Hindlimb muscle (tissue), 1 donor: ENCODE measurements at places on chromosomes 2 and 18.

DNA sequence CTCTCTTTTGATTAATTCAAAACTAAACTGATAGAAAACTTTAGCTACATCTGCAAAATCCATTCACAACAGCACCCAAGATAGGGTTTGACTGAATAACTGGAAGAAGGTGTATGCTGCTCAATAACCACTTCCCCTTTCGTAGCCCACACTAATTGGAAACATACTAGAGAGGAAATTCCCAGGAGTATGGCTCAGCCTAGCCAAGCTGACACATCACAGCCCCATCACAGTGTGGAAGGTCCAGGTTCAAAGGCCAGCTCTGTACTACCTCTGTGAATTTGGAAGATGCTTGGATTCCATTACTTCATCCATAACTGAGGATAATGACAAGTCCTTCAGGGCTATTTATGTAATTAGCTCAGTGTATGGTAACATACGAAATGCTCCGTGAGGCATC, 185.4 kb downstream of the FBXO15 start:
- DNase-seq, result no peak

GRCh38 chr2:34031097-34031496, 432.0 kb upstream of the FAM98A start:
- DNase-seq, result no peak

DNA sequence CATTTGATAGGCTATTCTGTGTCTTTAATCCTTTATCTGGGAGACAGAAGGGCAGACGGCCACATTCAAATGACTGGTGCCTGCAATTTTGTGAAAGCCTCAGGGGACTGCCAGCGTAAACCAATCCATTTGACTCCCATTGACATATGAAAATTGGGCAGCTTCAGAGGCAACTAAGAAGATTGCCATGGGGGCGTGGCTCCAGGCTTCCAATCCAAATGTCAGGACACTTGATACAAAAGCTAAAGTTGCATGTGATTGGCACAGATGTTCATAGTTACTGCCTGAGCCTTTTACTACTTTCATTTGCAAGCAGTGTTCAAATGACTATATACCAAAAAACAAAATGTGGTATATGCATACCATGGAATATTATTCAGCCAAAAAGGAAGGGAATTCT, 42.0 kb downstream of the SPC25 start:
- no peak for DNase-seq

- DNase-seq, result no peak
Observed at GRCh38 chr2:43175876-43176275, 50.5 kb downstream of the ZFP36L2 start.
